ENCODE measurements at places on chromosomes 7 and 10. TPM values are rescaled to one million over a fixed set of nuclear protein-coding genes. Genes with fewer than 3 reads are reported as not detected.

Gene PNPLA8
- total RNA-seq: 22.5 TPM

DNA sequence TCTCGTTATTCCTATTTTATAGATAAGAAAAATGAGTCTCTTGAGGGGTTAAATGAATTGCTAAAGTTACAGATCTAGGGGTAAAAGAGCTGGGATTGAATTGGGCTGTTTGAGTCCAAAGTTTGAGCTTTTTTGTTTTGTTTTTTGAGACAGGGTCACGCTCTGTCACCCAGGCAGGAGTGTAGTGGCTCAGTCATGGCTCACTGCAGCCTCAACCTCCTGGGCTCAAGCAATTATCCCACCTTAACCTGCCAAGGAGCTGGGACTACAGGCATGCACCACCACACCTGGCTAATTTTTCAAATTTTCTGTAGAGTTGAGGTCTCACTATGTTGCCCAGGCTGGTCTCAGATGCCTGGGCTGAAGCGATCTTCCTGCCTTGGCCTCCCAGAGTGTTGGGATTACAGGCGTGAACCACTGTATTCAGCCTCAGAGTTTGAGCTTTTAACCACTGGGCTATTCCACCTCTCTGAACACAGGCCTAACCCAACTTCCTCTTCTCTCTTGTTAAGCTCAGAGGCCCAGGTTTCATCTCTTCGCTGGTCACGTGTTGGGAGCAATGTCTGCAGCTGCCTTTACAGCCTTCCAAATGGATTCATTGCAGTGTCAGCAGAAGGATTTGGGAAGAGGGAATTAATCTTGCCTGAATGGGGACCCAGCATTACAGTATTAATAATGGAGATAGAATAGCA, 8.0 kb downstream of the SUFU start:
- no peak for DNase-seq

- no peak for DNase-seq
Measured at GRCh38 chr10:23870651-23871610, 338.0 kb upstream of the KIAA1217 start.

GRCh38 chr10:21020545-21020944, 123.4 kb upstream of the NEBL start:
- peak; percentile 15 for DNase-seq

GRCh38 chr10:110687400-110687799, 43.3 kb downstream of the RBM20 start:
- DNase-seq: no peak

Gene KCNIP2
- total RNA-seq: not detected

DNA sequence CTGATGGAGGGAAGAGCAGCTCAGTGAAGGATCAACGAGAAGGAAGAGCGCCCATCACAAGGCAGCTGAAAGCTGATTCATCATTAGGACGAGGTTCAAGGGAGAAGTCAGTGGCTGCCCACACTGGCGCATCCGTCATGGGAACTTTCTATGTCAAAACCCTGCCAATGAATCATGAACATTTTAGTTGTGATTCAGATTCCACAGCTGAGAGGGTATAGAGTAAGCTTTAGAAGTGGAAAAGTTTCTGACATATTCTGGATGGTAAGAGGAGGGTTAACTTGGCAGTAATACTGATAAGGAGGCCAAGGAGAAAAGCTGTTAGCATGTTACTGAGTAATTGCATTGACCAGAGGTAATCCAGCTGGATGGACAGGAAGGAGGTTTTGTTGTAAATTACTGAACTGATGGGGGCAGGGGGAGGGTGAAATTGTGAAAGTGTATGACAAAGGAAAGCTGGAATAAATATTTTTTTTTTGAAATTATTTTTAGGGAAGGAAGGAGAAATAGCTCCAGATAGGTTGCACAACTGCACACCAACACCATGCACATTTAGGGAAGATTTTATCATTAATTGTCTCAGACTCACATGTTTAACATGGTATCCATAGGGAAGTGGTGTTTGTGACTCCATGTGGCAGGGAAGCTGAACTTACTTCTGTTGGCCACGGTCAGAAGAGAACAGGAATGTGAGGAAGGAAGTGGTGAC, 78.3 kb upstream of the NRP1 start:
- DNase-seq: peak; percentile 16
